IPS DF 19.7 (cell line): ENCODE measurements at places on chromosomes 5 and 9.

GRCh38 chr5:159797261-159797970 lies 118.9 kb upstream of the ADRA1B start:
- no peak for DNase-seq

DNA sequence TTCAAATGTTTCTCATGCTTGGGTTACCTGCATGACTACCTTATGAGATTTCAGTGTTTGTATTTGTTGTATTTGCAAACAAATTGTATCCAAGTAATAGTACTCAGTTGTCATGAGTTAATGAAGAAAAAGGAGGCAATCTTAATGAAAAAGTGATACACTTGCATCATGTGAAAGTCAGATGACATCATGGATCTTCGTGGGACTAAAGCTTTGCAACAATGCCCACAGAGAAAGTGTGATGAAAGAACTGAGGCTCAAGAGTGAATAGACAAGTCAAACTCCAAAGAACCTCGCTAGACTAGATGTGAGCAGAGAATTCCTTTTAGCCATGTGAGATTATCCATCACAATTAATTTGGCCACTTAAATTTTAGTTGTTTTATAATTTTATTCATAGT lies 75.4 kb upstream of the ADRB2 start:
- DNase-seq, result no peak

DNA sequence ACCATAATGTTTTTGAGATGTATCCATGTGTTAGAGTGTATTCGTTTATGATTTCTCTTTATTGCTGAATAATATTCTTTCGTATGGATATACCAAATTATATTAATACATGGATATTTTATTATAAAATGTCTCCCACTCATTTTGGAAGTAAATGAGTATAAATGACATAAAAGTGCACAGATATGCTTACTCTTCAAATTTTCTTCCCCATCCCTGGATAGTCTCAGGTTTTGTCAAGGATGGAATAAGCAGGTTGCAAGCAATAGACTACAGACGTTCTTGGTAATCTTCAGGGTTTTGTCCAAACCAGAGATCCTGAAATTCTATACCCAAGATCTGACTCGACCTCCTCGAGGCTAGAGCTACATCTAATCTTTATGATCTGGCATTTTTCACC lies 50.7 kb downstream of the NIPAL4 start:
- DNase-seq, result no peak

DNA sequence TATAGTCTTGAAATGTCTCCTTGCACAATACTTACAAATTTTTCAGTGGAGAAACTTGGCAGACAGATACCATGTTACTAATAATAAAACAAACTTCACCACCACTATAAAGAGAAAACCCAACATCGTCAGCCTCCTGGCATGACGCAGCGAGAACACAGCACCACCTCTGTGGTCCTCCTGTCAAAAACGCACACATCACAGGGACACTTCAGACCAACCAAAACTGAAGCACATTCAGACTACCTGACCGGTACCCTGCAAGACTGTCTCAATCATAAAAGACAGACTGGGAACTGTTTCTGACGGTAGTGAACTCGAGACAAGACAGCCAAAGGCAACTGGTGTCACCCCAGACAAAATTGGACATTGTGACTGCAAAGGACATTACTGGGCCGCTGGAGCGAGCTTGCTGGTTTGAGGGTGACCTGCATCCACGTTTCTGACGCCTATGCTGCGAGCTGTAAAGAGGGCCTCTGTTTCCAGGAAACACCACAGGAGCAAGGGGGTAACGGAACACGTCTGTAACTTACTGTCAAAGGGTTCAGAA lies 34.4 kb downstream of the NSUN2 start:
- DNase-seq, result no peak

DNA sequence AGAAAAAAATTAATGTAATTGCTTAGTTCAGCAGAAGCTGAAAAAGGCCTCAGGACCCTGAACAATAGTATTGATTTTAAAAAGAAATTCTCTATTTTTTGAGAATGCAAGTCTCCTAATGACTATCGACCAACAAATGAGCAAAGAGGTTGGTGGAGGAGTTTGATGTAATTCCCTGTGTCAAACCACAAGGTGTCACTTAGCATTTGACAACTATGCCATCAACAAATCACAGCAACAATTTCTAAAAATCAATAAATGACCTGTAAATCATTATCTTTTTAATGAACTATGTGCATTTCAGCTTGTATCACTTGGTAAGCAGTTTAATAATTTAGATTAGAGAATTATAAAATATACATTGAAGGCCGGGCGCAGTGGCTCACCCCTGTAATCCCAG lies 133.7 kb downstream of the PRELID2 start:
- DNase-seq, result no peak

DNA sequence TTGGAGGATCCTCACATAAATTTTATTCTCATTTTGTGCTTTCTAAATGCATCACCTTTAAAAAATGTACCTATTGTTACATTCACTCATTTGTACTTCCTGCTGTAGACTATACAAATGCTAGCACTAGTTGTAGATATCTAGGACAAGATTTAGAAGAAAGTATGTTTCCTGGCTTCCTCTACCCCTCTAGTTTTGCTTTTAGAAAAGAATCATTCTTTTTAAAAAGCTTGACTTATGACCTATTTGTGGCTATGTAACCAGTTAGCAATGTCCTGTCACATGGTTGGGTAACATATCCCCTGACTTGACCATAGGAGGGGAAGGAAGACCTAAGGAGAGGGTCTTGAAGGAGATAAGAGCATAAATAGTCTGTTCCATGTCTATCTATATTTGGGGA lies 13.3 kb downstream of the CAMK4 start:
- no peak for DNase-seq
